ENCODE measurements at places on chromosomes 3 and 15.

- no peak for DNase-seq
These were observed 48.1 kb downstream of the HSPBAP1 start for GRCh38 chr3:122745369-122746021.

DNA sequence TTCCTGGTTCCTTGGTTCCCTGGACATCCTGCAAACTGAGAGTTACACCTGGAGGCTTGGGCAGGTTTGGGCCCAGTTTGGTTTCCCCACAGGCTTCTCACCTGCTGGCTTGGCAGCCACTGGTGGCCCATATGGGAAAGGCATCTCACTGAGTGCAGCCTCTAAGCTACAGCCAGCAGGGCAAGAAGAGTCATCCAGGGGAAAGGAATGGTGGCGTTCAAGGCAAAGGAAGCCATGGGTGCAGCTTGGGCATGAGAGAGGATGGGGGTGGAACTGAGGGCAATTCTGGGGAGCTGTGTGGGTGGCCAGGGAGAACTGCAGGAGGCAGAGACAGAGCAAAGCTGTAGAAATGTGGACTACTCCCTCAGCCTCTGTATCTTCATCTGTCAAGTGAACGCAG lies 106.4 kb downstream of the EPHB1 start:
- DNase-seq = no peak

- DNase-seq = no peak
These were observed 60.5 kb downstream of the KLF13 start for GRCh38 chr15:31387092-31387478.

GRCh38 chr15:77901921-77902750 lies 175.4 kb downstream of the TBC1D2B start:
- DNase-seq = no peak

DNA sequence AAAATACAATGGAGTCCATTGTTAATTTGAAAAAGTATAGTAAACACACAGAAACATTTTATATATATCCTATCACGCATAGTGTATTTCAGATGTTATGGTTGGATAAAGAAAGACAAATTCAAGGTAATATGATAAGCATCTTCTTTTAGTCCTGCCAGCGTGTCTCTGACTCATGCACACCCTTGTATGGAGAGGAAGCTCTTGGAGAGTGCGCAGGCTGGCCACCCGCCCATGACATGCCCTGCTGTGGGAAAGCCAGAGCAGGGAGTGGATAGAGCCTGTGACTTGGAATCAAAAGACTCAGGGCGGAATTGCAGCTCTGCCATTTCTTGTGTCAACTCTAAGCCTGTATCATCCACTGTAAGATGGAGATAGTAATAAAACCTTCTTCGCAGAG lies 23.0 kb upstream of the COPG1 start:
- DNase-seq = no peak

GRCh38 chr3:196998966-196999760 lies 30.5 kb downstream of the MELTF start:
- no peak for DNase-seq
